ENCODE measurements at places on chromosomes 2 and 18. TPM values are rescaled to one million over a fixed set of nuclear protein-coding genes. Genes with fewer than 3 reads are reported as not detected.

Gene ADD2
- 29.8 TPM for total RNA-seq

Gene ARPC2
- total RNA-seq, result 231 TPM

Gene LYG2
- total RNA-seq, result not detected

Gene TFCP2L1
- 0.09 TPM for total RNA-seq

Gene SLC30A3
- total RNA-seq, result 0.50 TPM

Gene GPR45
- not detected for total RNA-seq
